Vagina (tissue), 2 donors: ENCODE measurements at places on chromosomes 7 and 10. TPM values are rescaled to one million over a fixed set of nuclear protein-coding genes. Genes with fewer than 3 reads are reported as not detected.

DNA sequence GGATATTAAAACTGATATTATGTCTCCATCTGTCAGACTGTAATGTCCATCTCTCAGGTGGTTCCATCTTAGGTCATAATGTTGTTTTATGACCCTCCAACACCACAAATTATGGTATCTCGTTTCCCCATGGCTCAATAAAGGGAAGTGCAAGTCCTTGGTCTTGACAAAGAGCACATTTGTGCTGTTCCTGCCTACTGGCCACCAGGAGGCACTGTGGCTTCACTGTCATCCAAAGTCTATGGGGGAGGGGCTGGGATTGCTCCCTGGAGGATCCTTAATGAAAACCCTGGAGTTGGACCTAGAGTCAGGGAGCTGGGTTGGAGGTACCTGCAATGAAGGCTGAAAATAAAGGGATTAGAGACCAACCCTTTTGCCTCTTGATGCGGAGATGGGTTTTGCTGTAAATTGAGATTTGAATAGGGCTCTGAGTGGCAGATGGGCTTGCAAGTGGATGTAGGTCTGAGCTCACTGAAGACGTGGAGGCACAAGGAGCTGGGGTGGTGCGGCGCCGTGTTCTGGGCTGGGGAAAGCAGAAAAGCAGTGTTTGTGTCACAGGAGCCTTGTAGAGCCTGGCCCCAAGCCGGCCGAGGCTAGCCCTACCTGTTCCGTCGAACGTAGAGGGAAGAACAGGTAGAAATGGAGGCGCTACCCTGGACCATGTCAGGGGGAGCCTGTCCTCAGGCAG is 180.5 kb upstream of the PRSS58 start:
- no peak for DNase-seq

GRCh38 chr7:157010588-157011332 is at the start of gene MNX1:
Gene MNX1, minus strand, starts transcription at chr7:157010663. Its CDS starts 313 bp downstream, at chr7:157010350.
- no peak for DNase-seq

GRCh38 chr7:84535580-84536270 is 341.1 kb upstream of the SEMA3A start:
- no peak for DNase-seq

- DNase-seq: no peak
These were observed 163.3 kb downstream of the RPS24 start for GRCh38 chr10:78196964-78197363.

GRCh38 chr10:57562211-57562610 is 705.5 kb downstream of the IPMK start:
- no peak for DNase-seq

DNA sequence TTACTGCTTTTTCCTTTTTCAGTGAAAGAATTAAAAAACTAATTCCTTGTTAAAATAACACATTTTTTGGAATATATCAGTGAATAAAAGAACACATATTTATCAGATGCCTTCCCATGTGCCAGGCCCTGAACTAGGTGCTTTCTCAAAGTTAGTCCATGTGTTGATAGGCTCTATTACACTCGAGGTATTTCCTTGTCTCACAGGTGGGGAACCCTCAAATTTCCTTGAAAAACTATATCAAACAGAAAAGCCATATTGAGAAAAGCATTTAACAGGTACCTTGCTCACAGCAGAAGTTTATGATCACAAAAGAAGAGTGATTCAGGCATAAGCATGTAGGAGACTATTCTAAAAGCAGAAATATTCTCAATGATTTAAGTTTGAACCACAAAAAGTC is 75.6 kb upstream of the OGDHL start:
- no peak for DNase-seq

- DNase-seq: no peak
These were observed 10.6 kb upstream of the UPP1 start for GRCh38 chr7:48078470-48078869.

- DNase-seq: no peak
These were observed 46.4 kb upstream of the RPA3 start for GRCh38 chr7:7764520-7765396.

- no peak for DNase-seq
These were observed 43.4 kb downstream of the FAM20C start for GRCh38 chr7:235576-236395.

DNA sequence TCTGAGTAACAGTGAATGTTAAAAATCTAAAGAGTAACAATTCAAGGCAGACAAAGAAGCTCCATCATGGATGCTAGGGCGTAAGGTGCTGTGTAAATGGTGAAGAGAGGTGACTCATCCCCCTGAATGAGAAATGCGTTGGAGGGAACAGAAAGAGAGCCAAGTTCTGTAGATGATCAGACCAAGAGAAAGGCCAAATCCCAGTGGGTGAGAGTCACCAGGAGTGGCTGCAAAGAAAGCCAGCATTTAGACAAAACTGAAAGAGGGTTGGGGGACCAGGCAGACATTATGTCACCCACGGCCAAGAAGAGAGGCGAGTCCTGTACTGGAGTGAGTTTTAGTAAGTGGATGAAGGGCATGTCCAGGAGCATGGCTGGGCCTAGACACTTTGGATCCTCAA is 153.1 kb downstream of the TRIL start:
- DNase-seq: no peak

The TRAPPC14 gene
- 18.2 TPM for total RNA-seq

The PRSS37 gene
- not detected for total RNA-seq

The YAE1 gene
- 5.6 TPM for total RNA-seq

The UCMA gene
- total RNA-seq: not detected

The ORAI2 gene
- total RNA-seq: 15.5 TPM
